NCI-H2029 treated with DMSO at 0.1 percent for 48 hours (cell line): ENCODE measurements at places on chromosomes 6 and 20.

GRCh38 chr6:90386399-90387382 is 90.0 kb upstream of the BACH2 start:
- DNase-seq, result no peak

GRCh38 chr6:3368685-3369084 is 88.2 kb downstream of the SLC22A23 start:
- no peak for DNase-seq

DNA sequence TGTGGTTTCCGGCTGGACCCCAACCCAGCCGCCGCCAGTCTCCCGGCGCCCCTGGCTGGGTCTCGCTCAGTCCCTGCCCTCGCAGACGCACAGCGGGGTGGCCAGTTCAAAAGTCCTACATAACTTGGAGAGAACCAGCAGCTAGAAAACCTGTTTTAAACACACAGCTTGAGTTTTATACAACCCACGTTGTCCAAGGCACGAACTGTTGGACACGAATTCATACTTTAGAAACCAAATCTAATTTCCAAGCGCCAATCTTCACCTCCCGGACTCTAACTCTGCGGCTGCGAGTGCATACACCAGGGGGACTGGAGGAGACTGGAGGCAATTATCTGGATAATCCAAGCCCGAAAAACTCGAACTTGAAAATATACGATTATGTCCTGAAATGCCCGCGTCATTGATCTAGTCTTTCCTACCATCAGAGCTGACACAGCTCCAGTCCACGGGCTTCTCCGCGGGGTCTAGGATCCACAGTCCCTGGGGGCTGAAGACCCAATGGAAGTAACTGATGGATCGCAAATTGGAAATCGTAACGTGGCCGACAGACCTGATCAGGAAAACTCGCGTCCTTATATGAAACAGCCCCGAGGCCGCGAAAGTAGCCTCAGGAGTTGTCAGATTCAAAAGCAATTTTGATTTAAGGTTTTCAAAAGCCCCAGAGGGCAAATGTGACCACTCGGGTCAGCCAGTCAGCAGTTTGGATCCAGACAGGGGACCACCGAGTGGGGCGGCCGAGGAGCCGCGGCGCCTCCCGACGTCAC is 843 bp upstream of the HEY2 start:
- DNase-seq, result peak; percentile 85

GRCh38 chr6:33739571-33739970 is 7.1 kb downstream of the IP6K3 start:
- DNase-seq, result no peak

DNA sequence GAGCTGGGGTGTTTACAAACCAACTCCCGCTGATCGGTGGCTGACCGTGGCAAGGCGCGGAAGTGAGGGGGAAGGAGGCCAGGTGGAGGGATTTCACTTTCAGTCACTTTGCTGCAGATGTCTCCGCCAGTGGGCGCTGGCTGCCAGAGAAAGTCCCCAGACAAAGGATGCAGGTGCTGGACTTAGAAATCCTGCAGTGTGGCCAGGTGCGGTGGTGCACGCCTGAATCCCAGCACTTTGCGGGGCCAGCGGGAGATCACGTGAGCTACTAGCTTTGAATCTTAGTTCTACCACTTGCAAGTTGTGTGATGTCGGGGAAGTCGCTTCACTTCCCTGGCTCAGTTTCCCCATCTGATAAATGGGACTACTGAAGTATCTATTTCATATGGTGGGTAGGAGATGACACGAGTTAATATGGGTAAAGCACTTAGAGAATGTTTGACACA is 180.4 kb downstream of the ZNF217 start:
- no peak for DNase-seq

DNA sequence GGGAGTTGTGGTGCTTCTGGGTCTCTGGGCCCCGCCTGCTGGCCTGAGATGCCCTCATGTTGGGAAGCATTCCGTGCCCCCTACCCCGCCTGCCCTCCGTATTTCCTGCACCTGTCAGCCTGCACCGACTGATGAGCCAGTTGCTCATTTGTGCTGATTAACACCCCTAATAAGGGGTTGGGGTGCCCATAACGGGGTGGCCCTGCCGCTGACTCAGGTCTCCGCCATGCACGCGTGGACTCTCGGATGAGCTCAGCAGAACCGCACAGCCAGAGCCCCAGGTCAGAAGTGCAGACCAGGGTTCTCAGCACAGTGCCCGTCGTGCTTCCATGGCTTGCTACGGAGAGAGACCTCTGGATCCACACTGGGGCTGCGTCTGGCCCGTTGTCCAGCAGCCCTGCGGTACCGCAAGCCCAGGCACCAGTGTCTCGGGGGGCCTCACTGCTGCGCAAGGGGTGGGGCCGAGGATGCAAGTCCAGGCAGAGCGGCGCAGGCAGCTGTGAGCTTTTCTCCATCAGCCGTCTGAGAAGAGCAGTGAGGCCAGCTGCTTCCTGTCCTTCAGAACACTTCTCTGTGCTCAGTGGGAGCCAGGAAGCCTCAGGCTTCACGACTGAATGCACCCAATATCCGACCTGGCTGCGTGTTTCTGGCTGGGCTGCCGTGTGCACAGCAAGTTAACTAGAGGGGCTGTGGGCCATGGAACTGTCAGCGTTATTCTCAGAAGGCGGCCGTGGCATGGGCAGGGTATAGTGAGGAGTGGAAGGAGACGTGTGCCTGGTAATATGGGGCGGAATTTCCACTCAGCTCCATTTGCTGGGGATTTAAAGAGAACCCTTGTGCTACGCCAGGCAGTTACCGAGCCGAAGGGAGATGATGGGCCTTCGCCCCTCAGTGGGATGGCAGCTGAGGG is 18.6 kb downstream of the MTG2 start:
- DNase-seq, result no peak

DNA sequence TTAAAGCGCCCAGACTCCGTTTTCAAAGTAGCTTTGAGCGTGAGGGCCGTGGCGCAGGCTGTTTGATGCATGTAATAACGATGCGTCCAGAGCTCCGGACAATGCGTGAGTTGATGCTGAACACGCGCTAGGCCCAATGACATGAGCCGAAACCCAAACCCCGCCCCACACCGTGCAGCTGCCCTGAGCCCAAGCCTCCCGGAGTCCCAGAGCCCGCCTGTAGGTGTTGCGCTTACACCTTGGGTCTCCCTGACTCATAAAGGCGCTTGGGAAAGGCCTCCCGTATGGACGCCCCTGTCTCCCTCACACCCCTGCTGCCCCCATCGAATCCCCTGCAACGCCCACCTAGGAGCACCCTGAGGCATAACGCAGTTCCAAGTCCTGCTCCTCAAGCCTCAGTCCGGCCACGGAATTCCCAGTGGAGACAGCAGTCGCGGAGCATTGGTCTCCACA is 87.6 kb downstream of the ERMARD start:
- DNase-seq, result no peak

DNA sequence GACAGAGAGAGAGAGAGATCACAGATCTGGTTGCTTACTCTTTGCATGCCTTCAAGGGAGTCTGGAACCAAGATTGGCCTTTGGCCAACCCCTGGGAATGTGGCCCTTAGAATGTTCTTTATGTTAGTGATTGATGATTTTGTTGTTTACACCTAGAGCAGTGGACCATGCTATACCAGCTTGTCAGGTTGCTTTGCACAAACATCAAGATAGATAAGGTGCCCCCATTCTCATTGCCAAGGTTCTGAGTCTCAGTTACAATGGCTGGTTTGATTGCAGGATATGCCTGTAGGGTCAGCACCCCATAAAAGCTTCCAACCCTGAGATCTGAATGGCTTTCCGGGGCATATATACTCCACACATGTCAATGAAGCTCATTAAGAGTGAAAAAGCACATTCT is 53.5 kb upstream of the SLC2A12 start:
- DNase-seq, result no peak

GRCh38 chr6:82397962-82398692 is 34.5 kb downstream of the TPBG start:
- DNase-seq, result no peak

GRCh38 chr6:12586721-12587480 is 129.7 kb upstream of the PHACTR1 start:
- DNase-seq, result no peak

- no peak for DNase-seq
Measured at GRCh38 chr20:22495789-22496188, 88.6 kb downstream of the FOXA2 start.

DNA sequence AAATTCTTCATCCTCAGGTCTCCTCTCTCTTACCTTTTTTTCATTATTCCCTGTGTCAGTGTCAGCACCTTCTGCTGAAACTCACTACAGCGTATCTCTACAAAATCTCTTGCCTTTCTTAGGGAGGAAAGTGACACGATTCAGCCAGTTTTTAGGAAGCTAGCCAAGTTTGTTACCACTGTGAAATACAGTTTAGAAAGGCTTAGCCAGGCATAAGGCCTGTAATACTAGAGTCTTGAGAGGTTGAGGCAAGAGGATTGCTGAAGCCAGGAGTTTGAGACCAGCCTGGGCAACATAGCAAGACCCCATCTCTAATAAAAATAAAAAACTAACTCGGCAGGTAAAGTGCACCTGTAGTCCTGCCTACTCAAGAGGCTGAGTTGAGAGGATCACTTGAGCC is 16.7 kb downstream of the TAB2 start:
- no peak for DNase-seq

- no peak for DNase-seq
Measured at GRCh38 chr6:83860782-83861495, 1.4 kb downstream of the CYB5R4 start.

- DNase-seq, result no peak
Measured at GRCh38 chr20:49685809-49686208, 27.9 kb downstream of the B4GALT5 start.

- DNase-seq, result no peak
Measured at GRCh38 chr20:2773812-2774211, 26.6 kb downstream of the CPXM1 start.

- DNase-seq, result peak; percentile 51
Measured at GRCh38 chr20:62926229-62927127, at the start of gene DIDO1. DIDO1 (minus strand) TSS chr20:62926505.

DNA sequence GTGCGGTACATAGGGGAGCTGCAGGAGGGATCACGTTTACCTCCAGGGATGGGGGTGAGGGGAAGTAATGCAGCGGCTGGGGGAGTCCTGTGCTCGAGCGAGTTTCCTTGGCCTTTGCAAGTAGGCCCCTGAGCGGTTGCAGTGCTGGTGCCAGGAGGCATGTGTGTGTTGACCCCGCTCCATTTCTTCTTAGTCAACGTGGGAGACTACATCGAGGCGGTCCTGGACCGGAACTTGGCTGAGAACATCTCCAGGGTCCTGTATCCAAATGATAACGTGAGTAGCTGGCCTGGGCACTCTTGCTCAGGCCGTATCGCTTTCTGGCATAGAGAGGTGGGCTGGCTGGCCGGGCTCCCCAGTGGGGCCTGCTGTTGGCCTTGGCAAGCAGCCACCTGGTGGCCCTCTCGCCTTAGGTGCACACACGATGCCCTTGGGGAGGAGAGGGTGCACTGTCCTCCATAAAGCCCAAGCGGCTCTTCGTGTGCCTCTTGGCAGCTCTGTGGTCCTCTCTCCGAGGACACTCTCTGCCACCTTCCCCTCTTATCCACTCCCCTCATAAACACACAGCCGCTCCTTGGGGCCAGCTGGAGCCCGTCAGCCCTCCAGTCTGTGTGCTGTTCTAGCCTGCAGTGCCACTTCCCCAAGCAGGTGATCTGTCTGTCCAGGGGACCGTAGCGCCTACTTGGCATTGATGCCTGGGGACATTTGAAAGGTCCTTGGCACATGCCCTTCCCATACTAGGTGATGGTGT is 29.3 kb downstream of the PYGB start:
- DNase-seq, result peak; percentile 51

- peak; percentile 3 for DNase-seq
Measured at GRCh38 chr6:107866606-107867301, 42.6 kb upstream of the SCML4 start.

GRCh38 chr6:4342407-4343137 is 207.2 kb upstream of the ECI2 start:
- no peak for DNase-seq

DNA sequence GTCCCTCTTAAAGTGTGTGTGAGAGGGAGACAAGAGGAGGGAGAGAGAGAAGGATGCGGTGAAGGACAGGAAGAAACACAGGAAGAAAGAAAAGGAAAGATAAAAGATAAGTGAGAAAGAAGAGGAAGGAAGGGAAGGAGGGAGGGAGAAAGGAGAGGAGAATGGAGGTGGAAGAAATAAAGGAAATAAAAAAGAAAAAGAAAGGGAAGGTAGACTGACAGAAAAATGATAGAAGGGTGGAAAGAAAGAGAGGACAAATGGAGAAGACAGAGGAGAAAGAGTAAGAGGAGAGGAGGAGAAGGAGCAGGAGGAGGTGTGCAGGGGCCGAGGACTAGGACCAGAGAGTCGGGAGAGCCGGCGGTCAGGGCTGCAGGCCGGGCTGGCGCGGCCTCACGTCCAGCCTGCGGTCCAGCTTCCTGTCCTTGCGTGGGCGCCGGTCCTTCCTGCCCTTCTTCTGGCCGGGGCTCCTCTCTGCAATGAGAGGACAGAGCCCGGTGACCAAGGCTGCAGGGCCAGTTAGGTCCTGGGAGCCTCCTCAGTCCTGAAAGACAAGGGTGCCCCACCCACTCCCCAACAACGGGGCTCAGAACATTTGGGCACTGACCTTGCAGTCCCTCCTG is 42.0 kb downstream of the RSPO4 start:
- no peak for DNase-seq

GRCh38 chr6:73798592-73798991 is 102.6 kb downstream of the CD109 start:
- DNase-seq, result no peak

DNA sequence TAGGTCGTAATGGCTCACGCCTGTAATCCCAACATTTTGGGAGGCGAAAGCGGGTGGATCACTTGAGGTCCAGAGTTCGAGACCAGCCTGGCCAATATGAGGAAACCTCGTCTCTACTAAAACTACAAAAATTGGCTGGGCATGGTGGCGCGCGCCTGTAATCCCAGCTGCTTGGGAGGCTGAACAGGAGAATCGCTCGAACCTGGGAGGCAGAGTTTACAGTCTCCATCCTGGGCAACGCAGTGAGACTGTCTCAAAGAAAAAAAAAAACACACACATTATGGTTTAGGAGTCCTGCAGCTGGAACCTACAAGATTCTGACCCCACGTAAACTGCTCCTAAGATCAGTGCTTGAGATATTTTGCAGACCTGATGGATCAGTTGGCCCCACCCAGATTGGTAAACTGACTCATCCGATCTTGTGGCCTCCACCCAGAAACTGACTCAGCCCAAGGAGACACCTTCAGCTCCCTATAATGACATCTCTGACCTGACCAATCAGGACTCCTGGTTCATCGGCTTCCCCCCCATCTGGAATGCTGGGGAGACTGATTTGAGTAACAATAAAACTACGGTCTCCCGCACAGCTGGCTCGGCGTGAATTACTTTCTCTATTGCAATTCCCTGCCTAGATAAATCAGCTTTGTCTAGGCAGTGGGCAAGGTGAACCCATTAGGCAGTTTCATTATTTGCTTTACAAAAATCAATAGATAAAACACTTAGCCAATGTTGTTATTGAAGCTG is 96.2 kb upstream of the BTN3A2 start:
- DNase-seq, result peak; percentile 38

- DNase-seq, result no peak
Measured at GRCh38 chr20:38212806-38213606, 47.5 kb downstream of the KIAA1755 start.
